CD8-positive, alpha-beta memory T cell (primary cell): ENCODE measurements at places on chromosomes 4 and X. TPM values are rescaled to one million over a fixed set of nuclear protein-coding genes. Genes with fewer than 3 reads are reported as not detected.

- DNase-seq, result peak; percentile 42
These were observed at the start of gene FHL1 for GRCh38 chrX:136147315-136147901. Gene FHL1, plus strand, starts transcription at chrX:136147533.

DNA sequence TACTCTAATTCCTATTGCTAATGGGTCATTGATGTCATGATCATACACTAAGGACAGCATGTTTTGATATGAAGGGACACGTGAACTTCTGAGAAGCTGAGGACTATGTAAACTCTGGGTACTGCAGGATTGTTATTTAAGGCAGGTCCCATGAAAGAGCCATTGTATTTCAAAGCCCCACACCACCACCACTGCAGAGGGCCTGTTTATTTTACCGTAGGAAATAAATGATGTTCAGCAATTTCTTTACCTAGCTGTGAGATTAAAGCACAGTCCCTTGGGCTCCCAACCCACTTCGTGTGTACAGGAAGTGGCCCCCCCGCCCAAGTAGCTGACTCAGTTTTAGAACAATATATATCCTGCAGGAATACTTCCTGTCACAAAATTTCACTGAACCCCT lies 89.8 kb upstream of the ACSL4 start:
- DNase-seq, result no peak

DNA sequence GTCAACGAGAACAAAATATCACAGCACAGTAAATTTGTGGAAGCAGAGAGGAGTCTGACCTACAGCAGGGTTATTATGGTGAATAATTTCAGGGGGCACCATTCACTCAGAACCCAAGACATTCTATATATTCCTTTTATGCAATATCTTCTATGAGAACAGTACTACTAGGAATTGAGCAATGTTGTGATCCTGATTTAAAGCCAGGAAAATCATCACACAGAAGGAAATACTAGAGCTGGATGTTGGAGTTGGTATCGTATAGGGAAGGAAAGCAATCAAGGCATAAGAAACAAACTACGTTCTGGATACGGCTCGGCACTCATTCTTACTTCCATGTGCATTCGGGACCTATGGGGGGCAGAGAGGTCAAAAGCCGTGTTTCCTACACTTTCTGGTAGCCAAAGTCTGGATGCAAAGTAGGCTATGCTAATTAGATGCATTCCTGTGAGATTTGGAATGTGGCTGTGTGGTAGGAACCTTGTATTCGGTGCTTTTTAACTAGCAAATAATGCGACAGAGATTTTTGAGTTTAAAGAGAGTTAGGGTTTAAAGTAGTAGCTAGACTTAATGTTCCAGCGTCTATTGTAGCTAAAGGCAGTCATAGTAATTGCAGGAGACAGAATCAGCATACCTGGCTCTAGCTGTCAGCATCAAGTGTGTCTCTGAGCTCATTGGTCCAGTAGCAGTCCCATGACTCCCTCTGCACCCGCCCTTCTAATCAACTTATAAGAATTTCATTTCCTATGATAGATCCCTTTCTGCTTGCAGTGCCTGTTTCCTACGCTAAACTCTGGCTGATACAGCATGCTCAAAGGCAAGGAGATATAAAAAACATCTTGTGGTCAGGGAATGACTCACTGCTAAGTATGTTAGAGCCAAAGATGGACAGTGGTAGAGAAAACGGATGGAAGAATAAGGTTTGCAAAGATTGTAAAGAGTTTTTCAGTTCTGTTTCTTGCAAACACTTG lies 43.3 kb upstream of the PDGFC start:
- no peak for DNase-seq

DNA sequence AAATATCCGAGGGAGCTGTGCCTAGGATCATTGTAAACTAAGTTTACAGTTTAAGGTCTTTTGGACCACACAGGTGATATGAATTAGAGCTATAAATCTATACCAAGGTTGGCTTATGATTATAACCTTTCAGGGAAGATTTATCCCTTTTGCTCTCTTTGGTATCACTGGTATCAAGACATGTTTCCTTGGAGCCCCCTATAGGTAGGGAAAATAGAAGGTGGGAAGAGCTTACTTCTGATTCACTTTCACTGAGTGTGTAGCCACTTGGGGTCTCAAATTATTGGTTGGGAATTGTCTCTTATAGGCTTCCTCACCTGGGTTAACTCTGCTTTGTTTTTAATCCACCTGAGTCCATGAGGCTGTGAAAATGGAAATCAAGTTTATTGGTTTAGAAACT lies 262.1 kb upstream of the NR3C2 start:
- no peak for DNase-seq

GRCh38 chr4:102403116-102403515 lies 57.8 kb upstream of the SLC39A8 start:
- no peak for DNase-seq

DNA sequence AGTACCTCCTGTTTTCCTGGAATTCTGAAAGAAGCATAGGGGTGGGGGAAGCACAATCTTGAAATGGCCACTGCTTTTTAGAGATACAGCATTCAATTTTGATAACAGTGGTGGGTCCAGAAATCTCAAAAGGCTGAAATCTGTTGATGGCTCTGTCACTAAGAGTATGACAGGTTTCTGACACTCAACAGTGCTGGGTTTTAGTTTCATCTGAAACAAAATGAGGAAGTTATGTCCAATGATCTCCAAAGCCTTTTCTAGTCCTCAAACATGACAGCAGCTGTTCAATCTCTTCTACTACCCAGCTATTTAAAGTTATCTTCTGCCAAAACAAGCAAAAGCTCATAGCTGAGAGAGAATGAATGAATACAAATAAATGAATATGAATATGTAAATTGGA lies 110.5 kb downstream of the IL1RAPL1 start:
- DNase-seq, result no peak

DNA sequence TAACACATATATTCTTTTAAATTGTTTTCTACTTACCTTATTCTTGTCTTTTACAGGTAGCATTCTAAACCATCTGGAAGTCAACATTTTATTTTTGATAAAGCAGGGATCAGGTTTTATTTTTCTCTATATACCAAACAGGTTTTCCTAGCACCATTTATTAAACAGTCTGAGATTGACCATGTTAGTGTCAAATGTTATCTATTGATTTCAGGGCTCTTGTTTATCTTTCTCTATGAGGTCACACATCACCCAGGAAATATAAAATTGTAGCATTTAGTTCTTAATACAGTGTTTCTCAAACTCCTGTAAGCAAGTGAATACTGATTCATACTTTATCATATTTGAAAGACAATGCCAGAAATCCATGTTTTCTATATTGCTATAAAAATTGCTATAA lies 28.1 kb downstream of the PPP4R3C start:
- no peak for DNase-seq

DNA sequence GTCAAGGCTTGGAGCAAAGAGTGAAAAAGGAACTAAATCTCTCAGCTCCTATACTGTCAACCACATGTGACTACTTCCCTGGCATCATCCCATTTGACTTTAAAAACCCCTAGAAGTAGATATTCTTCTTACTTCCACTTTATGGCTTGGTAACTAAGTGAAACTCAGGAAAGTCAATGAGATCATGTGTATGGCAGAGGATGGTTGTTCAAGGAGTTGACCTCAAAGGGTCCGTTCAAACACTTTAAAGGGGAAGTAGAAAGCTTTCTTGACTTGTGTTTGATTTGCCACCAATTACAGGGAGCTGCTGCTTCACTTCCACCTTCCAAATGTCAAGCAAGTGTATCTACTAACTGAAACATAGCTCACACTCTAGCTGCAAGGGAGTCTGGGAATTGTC lies 187.2 kb downstream of the RAB28 start:
- DNase-seq, result no peak

- no peak for DNase-seq
These were observed 345.1 kb downstream of the ARHGAP10 start for GRCh38 chr4:148076964-148077363.

DNA sequence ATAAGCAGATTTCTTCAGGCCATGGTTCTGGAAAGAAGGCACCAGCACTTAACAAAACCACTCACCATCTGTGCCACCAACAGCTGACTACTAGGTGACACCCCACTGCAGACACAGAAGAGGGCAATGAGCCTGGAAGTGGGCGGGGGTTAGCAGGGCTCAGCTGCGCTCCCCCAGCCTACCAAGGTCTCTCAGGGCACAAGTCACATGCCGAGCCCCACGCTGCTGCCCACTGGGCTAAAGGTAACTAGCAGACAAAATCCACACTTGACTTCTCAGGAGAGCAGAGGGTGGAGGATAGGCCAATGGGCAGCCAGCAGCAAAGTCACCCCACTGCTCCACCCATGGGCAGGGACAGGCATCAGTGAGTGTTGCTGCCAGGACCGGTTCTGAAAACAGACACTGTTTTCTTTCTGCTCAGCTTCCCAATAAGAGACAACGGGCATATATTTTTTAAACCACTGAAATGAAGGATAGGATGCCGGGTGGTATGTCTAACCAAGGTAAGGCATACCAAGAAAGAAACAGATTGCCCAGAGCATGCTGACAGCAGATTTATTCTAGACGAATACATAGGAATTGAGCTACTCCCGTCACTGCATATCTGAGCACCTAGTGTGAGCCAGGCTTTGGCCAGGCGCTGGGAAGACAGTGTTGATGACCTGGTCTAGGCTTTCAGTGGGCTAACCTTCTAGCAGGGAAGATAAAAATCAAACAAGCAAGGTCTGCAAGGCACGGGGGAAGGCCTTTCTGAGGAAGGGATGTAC lies 20.1 kb downstream of the ACSL1 start:
- DNase-seq, result no peak

- no peak for DNase-seq
These were observed 63.3 kb upstream of the RELL1 start for GRCh38 chr4:37749398-37749988.

DNA sequence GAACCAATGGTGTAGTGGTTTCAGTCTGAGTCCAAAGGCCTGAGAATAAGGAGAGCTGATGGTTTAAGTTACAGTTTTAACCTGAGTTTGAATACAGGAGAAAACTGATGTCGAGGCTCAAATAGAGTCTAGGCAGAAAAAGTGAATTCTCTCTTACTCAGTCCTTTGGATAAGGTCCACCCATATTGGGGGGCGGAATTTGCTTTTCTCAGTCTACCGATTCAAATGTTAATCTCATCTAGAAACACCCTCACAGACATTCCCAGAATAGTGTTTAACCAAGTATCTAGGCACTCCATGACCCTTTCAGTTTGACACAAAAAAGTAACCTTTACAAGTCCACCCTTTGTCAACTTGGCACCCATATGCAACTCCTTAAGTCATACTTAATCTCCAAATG lies 216.0 kb downstream of the GRID2 start:
- no peak for DNase-seq

DNA sequence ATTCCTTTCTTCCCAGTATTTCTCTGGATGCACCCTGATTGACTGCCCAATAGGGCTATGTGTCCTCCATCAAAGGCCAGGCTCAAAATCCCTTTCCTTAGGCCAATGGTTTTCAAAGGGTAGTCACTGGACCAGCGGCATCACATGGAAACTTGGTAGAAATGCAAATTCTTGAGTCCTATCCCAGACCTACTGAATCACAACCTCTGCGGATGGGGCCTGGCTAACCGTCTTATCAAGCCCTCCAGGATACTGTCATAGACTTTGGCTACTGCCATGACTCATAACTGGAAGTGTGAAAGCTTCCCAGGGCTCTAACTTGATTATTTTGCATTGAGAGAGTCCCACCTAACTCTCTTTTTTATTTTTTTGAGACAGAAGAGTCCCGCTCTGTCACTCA lies 71.9 kb upstream of the TFDP3 start:
- no peak for DNase-seq

- DNase-seq, result no peak
These were observed 44.9 kb downstream of the SPANXN1 start for GRCh38 chrX:145292218-145292617.

DNA sequence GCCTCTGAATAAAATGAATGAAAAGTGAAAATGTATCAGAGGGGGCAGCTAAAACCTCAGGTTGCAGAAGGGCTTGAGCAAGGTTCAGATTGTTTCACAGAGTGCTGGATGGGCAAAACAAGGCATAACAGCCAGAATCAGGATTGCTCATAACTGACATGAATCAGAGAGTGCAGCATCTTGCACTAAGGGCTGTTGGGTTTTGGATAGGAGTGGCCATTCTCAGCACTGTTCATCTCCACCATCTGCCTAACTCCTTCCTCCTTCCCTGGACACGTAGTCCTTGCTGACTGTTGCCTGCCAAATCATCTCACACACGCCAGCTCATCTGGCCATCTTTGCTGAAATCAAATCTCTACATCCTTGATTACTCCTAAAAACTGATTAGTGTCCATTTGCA lies 75.3 kb upstream of the C1QTNF7 start:
- DNase-seq, result no peak

- DNase-seq, result no peak
These were observed 2.2 kb upstream of the FAM114A1 start for GRCh38 chr4:38865445-38865844.

- DNase-seq, result no peak
These were observed 184.7 kb downstream of the TMA16 start for GRCh38 chr4:163679189-163679588.

- DNase-seq, result peak; percentile 14
These were observed 5.2 kb upstream of the ARX start for GRCh38 chrX:25020905-25021449.

GRCh38 chr4:67873116-67873515 lies 10.7 kb downstream of the TMPRSS11D start:
- no peak for DNase-seq

DNA sequence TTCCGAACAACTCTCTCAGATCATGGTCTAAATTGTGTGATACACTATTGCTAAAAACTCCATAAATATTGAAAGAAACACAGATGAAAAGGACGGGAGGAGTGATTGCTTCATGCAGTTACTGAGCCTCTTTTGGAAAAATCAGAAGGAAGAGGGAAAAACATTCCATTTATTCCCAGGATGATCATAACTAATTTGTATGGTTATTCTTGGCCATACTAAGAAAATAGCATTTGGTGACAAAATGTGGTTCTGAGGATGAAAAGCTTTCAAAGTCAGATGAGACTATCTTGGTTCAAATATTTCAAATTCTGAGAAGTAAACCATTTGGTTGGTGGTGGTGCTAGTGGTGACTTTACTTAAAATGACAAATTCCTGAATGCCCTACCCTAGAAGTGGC lies 305.4 kb upstream of the LDB2 start:
- DNase-seq, result no peak

DNA sequence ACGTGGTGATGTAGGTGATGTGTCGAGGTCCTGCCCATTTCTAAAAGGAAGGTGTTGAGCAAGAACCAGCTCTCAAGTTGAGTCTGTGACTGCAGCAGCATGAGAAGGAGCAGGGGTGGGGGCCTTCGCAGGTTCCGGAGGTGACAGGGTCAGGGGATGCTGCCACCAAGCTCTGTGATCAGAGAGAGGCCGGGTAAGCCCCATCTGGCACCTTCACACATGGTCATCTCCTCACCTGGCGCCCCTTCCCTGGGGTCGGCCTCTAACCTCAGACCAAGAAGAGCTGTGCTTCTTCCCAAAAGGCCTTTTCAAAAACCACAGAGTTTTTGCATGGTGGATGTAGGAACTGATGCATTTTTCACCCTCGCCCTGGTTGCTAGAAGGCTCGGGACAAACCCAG lies 137.6 kb downstream of the CPZ start:
- no peak for DNase-seq

- DNase-seq, result no peak
These were observed 362.1 kb upstream of the ATOH1 start for GRCh38 chr4:93466446-93466845.

- no peak for DNase-seq
These were observed 7.2 kb downstream of the PGAM4 start for GRCh38 chrX:77962068-77962902.

Gene HERC3
- 27.9 TPM for total RNA-seq

Gene SLC9A7
- total RNA-seq, result 26.7 TPM

Gene XIAP
- total RNA-seq, result 34.9 TPM

Gene GPRIN3
- 15.6 TPM for total RNA-seq

Gene HAUS7
- 73.8 TPM for total RNA-seq

Gene CFAP99
- total RNA-seq, result not detected
